ENCODE measurements at places on chromosomes 7 and 10.
A peak's percentile ranks its signal among the peaks of the same experiment; 100 is the strongest.

GRCh38 chr10:124730790-124731189 is 13.4 kb downstream of the FAM53B start:
- no peak for DNase-seq

DNA sequence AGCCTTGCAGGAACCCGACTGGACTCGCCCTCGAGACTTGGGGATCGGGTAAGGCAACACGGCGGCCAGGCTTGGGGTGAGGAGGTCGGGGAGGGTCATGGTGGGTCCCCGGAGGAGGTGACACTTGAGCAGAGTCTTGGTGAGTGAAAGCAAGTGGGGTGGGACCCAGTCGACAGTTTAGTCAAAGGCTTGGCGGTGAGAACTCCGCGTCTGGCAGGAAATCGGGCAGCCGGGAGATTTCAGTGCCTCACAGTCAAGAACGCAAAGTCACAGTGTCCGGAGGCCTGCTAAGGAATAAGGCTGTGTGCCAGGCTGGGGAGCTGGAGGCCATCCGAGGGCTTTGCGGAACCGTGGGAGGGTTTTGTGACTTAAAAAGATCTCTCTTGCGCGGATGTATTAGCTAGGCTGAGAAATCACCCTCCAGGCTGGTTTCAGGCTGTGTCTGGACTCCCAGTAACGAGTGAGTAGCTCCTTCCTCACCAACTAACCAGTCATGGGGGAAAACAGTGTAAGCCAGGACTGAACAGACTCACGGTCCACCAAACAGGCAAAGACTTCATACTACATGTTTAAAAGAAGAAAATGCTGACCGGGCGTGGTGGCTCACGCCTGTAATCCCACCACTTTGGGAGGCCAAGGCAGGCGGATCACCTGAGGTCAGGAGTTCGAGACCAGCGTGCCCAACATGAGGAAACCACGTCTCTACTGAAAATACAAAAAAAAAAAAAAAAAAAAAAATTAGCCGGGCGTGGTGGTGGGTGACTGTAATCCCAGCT is 613 bp downstream of the AP5Z1 start:
- DNase-seq, result peak; percentile 24

DNA sequence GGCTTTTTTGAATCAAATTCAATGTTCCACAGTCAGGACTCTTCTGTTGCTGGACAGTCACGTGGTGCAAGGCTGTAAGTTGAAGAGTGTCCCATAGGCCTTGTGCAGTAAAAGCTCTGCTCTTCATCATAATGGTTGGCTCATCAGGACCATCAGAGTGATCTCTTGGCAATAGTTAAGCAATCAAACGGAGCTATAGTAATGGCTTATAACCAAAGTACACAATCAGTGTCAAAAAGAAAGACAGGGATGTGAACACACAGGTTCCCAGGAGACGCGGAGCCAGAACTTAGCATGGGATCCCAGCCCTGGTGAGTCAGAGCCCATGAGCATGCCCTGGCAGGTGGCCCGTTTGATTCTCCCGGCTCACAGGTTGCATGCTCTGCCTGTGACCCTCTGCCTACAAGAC is 10.8 kb upstream of the GPNMB start:
- no peak for DNase-seq

GRCh38 chr7:768881-769504 is 41.9 kb upstream of the PRKAR1B start:
- no peak for DNase-seq

- DNase-seq, result no peak
Observed at GRCh38 chr10:26714415-26715136, 17.1 kb downstream of the PDSS1 start.

GRCh38 chr7:155667241-155667829 is 22.9 kb downstream of the RBM33 start:
- no peak for DNase-seq

- no peak for DNase-seq
Observed at GRCh38 chr7:17275749-17276671, 22.4 kb upstream of the AHR start.

GRCh38 chr7:22645418-22646181 is 81.4 kb upstream of the IL6 start:
- DNase-seq, result no peak

DNA sequence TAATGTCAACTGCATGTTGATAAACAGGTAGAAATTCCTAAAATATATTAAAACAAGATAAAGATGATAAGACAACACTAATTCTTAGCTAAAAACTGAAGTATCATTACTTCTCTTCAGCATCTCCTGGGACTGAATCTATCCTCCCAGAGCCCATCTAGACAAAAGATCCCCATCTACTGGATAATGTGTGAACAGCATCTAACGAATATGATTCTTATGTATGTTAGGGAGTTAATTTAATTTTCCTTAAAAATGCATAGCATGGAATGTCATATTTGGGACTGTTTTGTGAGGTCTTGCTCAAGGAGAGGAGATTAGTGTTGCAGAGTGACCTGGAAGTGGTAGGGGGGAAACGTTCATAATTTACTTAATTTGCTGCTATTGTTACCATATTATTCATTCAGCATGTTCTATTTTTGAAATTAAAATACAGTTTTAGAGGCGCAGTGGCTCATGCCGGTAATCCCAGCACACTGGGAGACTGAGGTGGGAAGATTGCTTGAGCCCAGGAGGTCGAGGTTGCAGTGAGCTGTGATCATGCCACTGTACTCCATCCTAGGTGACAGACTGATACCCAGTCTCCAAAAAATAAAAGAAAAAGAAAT is 305.1 kb upstream of the CSTF2T start:
- no peak for DNase-seq

DNA sequence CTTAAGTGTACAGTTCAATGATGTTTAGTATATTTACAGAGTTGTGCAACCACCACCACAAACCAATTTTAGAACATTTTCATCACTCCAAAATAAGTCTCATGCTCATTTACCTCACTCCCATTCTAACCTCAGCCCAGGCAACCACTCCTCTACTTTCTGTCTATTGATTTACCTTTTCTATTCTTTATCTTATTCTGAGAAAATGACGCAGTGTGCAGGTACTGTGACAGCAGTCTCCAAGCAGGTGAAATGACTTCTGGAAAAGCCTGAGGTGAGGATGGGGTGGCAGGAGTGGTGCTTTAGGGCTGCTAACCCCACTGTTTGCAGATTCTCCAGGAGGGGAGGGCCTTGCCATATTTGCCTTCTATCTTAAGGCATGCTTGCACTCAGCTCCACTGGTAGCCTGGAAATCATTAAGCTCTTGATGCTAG is 39.5 kb downstream of the GARS1 start:
- DNase-seq, result no peak

DNA sequence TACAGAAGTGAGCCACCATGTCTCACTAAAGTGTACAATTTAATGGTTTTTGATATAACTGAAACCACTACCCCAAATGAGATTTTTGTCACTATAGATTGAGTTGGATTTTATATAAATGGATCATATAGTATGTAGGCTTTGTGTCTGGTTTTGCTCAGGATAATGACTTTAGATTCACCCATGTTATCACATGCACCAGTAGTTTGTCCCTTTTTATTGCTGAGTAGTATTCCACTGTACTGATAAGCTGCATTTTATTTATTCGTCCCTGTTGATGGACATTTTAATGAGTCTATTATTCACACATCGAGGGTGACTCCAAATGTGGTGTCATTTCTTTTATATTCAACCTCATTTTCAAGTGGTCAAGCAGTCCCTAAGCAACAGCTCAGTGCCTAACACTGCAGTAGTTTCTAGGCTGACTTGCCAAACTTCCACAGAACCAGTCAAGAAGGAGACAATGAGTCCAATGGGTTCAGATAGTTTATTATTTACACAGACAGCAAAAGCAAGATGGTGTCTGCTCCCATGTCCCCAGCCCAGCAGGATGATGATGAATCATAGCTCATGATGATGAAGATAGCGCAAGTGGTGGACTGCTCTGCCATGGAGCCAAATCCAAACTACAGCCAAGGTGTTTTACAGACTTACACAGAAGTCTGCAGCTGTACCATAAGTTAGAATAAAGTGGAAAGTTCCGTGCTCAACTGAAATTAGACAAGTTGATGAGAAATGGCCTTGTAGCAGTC is 6.6 kb upstream of the FMC1 start:
- no peak for DNase-seq

- no peak for DNase-seq
Observed at GRCh38 chr10:76015245-76015644, 583.8 kb downstream of the LRMDA start.

DNA sequence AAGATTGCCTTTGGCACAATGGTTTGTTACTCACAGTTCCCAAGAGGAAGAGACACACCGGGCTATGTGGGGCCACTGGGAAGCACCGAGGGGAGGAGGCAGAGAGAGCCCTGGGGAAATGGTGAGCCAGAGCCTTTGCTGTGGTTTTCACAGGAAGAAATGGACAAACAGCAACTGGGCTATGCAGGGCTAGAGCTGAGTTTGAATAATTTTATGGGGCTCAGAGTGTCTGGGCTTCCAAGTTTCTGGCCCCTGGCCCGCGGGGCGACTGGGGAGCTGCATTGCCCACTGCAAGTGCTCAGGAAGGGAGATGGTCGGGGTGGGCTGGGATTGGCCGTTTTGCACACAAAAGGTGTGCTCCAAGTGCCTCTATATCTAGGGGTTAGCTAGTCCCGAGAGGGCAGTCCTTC is 92.6 kb downstream of the CHST15 start:
- DNase-seq, result no peak

DNA sequence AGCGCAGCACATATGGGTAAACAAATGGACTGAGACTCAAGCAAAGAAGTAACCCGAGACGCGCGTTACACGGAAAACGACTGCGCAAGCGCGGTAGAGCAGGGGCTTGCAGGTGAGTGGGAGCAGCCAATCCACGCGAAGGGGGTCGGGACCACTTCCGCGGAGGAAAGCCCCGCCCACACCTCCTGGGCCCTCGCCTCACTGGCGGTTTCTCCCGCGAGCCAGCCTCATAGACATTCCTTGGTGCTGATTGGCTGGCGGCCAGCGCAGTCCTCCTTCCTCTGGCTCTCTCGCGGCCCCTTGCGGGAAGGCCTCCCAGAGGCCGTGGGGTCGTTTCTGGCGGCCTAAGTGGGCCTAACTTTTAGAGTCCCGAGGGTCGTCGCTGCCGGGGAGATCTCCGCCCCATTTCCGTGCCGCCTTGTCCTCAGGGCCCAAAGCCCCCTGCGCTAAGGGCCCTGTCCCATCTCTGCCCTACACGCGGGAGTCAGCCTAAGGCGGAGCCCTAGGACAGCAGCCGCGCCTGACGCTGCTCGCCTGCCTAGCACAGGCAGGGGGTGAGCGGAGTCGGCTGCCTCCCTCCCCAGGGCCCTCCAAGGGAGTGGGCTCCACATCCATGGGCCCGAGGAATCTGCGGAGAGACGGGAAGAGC is 9.1 kb upstream of the FXYD4 start:
- DNase-seq, result peak; percentile 97

- no peak for DNase-seq
Observed at GRCh38 chr7:157657741-157658740, 321.2 kb downstream of the DNAJB6 start.

DNA sequence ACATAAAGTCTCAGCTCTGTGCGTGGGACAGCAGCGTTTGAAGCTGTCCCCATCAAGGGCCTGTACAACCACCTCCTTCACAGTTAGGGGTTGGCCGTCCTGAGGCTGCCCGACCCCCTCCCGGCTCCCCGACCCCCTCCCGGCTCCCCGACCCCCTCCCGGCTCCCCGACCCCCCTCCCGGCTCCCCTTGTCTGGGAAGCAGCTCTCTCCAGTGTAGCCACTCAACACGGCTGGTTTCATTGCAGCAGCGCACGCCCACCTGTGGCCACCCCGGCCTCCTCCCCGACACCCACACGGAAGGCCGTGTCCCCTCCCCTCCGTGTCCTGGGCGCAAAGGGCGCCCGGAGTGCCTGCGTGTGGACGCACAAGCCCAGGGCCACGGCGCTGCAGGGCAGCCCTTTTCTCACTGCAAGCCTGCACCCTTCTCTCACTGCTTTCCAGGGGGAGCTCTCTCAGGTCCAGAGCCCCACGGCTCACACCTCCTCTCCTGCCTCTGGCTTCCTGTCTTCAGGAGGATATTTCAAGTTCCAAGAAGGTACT is 20.9 kb upstream of the FAM20C start:
- no peak for DNase-seq
